Cortex of kidney (tissue), 1 donor: ENCODE measurements at places on chromosomes 6 and 20.

DNA sequence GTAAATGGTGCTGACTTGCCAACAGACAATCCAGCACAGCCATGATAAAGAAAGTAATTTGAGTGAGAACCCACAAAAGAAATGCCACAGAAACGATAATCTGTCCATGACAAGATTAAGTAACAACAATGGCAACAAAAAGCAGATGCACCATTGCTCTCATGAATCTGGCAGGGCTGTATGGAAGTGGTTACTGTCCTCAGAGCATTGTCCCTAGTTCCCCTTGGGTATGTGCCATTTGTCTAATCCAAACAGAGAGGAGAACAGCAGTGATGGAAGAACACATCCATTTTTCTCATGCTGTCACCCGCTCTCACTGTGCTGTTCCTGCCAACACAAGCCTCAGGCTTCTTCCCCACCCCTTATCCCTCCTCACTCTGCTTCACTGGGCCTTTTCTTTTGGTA lies 65.8 kb downstream of the REV3L start:
- DNase-seq = no peak

DNA sequence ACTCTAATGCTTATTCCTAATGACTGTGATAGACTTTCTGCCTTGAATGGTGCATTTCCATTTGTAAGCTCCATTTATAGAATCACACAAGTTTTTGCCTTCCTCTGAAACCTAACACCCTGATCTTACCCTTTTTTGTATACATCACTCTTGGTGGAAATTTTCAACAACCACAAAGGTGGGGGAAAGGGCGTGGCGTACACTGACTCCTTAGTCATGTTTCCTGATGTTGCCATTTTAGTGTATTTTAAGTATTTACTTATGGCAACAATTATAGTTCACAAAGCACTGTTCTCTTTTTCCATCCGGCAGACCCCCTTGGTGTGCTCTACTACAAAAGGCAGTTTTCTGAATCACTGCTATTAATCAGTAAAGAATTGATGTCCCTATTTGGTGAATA lies 92.0 kb downstream of the ATXN1 start:
- no peak for DNase-seq

GRCh38 chr20:12054556-12054955 lies 136.9 kb downstream of the BTBD3 start:
- DNase-seq = no peak

GRCh38 chr20:18541741-18542140 lies 25.5 kb upstream of the SMIM26 start:
- no peak for DNase-seq

- DNase-seq = no peak
Observed at GRCh38 chr20:59495894-59496510, 108.3 kb upstream of the PHACTR3 start.

DNA sequence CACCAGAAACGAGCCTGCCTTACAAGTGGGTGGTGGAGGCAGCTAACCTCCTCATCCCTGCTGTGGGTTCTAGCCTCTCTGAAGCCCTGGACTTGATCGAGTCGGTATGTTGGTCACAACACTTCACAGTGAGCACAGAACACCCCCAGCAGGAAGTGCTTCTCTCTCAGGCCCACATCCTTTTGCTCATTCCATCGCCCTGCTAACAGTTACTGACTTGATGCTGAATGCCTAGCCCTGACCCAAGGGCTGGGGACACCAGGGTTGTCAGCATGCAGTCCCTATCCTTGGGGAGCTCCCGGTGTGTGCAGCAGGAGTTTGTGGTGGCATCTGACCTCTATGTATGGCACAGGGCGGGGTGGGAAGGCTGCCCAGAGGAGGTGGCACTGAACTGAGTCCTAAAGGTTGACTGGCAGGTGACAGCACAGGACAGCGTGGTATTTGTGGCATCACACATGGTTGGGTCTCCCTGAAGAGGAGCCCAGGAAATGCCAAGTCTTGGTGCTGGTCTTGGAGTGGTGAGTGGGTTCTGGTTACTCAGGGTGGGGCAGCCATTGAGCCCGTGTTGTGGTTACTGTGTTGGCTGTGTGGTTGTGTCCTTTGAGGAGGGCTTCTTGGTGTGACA lies 26.7 kb downstream of the GTSF1L start:
- DNase-seq = no peak

DNA sequence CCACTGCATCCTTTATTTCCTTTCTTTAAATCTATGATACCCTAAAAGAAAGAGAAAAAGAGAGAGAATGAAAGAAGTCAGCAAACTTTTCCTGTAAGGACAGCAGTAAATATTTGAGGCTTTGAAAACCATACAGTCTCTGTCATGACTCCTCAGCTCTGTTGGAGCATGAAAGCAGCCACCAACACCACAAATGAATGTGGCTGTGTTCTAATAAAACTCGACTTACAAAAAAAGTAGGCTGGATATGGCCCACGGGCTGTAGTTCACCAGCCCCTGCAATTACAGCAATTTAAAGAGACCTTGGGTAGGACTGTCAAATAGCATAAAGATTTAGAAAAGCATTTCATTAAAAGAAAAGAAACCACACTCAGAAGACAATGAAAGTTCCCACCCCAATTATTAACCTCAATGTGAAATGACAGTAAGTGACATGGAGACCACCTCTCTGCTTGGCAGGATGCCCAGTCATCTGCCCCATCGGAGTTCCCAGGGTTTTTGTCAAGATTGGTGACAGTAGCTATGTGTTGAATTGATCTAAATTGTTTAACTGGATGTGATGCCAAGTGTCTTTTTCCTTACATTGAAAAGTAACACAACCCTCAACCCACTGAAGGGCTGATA lies 50.9 kb downstream of the TNFRSF21 start:
- DNase-seq = no peak
